ELF-1 (cell line): ENCODE measurements at places on chromosomes 16 and 17.

DNA sequence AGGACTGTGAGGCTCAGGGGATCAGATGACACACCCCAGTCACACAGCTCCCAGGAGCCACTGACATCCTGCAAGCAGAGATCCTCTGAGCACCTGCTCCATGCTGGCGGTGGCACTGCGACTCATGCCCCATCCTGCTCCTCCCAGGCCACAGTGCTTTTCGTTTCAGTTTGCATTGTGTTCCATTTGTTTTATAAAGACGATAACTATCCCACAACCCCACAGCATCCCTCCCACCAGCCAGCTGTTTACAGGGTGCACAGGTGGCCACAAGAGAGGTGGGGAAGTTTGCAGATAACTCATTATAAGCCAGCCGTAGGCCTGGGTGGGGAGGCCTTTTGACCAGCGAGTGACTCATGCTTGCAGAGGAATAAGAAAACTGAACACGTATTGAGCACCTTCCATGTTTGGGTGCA is 28.2 kb downstream of the BCO1 start:
- no peak for DNase-seq

DNA sequence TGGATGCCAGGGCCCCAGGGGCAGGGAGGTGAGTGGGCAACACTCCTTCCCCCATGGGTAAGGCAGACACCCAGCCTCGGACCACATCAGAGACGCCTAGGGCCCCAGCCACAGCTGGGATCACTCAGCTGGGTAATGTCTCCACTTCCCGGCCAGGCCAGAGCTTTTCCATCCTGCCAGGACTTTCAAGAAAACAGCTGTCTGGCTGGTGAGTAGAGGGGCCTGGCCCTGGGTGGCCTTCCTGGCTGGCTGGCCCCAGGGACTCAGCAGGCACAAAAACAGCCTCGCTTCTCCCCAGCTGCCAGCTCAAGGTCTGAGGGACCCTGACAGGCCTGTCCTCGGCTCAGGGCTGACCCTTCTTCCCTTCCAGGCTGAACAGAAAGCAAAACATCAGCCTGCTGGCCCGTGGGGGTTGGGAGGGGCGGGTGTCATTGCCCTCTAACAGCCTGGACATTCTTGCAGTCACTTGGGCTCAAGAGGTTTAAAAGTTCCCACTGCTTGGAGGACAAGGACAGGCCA is 45.3 kb upstream of the JPH3 start:
- no peak for DNase-seq

DNA sequence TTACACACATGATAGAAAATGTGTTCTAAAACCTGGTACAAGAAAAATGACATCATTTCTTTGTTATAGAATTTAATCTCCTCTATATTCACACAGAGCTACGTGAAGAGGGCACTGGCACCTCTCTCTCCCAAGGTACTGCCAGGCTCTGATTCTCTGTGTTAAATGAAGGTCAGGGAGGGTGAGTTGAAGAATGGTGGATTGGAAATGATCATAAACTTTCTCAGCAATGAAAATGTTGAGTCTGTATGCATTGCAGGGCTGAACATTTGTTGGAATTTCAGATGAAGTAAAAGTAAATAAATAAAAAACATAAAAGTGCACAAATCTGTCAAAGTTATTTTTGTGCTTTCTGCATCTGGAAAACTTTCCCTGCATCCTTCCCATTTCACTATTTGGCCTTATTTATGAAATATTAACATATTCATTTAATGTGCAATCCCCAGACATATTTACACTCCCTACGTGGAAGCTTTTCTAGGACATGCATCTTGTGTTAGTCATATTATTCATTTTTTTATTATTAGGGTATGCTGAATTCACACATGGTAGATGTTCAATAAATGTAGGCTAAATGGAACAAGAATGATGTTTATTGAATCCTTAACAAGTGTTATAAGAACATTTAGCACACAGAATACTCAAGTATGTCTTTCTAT is 810.3 kb upstream of the CDH8 start:
- DNase-seq: no peak

- no peak for DNase-seq
These were observed 46.3 kb downstream of the ERN1 start for GRCh38 chr17:64083563-64084085.

GRCh38 chr16:27840311-27841060 is 223.0 kb downstream of the GSG1L start:
- no peak for DNase-seq

DNA sequence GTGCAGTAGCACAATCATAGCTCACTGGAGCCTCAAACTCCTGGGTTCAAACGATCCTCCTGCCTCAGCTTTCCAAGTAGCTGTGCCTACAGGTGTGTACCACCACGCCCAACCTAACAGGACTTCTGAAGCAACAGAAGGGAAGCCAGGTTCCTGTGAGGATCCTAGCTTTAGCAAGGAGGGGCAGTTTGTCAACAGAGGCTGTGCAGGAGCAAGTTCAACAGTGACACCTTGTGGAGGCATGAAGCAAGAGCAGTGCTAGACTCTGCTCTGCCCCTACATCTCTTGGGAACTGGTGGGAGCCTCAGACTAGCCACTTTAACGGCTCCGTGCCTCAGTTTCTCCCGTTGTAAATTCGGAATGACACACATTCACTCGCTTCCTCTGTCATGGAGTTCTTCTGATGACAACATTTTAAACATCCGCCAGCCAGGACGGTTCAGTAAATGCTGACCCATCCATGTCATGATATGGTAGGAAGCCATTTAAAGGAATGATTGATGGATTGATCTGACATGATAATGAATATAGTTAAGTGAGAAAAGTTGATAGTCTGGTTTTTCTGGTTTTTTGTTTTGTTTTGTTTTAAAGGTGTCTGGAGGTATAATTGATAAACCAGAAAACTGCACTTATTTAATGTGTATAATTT is 218.7 kb downstream of the MRTFB start:
- peak; percentile 68 for DNase-seq

DNA sequence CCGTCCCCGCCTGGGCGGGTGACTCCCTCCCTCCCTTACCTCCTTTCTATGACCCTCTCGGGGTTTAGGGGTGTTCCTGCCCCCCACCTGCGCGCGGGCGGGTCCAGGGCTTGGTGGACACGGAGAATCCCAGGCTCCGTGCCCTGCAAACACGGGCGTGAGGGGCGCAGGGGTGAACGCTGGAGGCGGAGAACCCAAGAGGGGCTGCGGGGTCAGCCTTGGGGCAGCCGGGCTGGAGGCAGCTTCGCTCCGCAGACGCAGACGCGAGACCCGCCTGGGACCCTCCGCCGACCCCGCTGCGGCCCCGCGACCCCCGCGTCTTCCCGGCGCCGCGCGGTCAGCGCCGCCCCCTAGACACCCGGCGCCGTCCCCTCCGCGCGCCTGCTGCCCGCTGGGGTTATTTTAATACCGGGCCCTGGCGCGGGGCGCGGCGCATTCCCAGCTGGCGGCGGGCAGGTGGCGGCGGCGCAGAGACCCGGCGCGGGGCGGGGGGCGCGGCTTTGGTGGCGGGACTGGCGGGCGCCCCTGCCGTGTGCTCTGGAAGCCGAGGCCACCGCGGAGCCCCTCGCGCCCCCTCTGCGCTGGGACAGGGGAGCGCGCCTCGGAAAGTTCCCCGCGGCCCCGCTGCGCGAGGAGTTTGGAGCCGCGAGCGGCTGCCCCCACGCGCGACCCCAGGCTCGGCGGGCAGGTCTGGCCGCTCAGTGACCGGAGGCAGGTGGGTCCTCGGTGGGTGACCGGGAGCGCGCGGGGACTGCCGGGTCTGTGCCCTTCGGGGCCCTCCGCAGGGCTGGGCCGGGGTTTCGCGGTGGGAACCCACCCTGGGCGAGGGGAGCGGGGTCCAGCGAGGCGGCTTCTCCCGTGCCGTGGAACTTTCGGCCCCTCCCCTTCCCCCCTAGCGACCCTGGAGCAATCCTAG is at the start of gene UTS2R:
UTS2R (plus strand) TSS at position 433 of the 916 bp plus-strand sequence. CDS start 2,560 bp downstream, outside the sequence.
- no peak for DNase-seq

DNA sequence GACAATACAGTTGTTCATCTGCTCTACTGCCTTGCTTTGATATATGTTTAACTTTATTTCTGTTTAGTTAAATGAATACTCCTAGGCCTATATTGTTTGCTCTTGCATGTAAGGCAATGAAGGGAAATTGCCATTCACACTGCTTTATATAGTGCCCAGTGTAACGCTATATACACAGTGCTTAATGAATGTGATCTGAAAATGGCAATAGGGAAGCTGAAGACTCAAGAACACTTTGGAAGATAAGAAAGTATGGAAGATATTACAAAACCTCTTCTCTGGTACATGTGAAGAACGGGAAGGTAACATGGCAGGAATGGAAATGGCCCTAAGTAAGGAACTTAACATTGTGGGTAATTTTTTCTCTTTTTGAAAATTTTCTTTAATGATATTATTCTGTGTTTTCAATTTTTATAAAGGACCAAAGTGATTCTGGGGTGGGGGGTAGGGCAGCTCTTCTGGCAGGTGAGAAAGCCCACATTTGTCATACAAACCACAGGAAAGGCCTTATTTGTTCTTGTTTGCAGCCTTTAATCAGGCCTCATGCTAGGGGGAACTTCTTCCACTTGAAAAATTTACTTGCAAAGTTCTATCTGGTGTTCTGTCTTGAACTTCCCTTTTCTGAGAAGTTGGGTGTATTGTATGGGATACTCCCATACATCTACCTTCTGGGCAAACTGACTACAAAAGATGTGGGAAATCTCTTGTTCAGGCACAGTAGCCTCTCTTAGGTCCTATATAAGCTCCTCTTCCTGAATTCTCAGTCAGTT is 100.8 kb upstream of the CORO6 start:
- no peak for DNase-seq

- no peak for DNase-seq
These were observed 56.5 kb downstream of the TMEM132E start for GRCh38 chr17:34635876-34636275.
